ENCODE measurements at places on chromosomes 2 and 18.

GRCh38 chr18:50955253-50955652, 12.6 kb upstream of the ELAC1 start:
- no peak for DNase-seq

GRCh38 chr2:176421297-176422050, 152.2 kb downstream of the MTX2 start:
- no peak for DNase-seq

DNA sequence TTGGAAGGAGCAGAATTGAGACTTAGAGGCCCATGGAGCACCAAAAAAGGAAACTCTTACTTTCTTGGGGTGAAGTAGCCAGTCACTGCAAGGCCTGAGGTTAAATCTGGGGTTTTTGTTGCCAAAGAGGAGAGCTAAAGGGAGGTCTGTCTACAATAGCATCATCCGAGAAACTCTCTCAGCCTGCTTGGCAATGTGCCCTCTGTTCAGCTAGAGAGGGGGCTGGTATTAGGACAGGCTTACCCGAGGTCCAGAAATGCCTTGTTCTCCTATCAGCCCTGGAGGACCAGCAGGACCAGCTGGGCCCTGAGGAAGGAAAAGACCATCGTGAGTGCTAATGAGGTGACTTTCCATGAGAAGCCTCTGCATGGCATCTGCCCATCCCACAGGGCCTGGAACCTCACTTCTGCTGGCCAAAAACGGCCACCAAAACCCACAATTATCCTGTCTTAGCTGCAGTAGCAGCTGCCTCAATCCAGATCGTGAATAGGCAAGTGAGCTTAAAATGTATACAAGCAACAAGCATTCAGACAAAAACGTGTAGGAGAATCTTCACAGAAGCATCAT, 61.6 kb downstream of the COL6A3 start:
- DNase-seq, result no peak

DNA sequence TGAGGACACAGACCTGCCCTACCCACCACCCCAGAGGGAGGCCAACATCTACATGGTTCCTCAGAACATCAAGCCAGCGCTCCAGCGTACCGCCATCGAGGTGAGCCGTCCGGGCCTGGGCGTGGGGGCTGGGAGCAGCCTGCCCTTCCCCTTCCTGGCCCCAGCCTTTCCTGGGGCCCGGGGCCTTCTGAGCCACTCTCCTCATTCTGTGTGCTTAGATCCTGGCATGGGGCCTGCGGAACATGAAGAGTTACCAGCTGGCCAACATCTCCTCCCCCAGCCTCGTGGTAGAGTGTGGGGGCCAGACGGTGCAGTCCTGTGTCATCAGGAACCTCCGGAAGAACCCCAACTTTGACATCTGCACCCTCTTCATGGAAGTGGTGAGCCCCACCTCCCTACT, 157.9 kb downstream of the DYSF start:
- DNase-seq, result no peak

GRCh38 chr18:73717570-73717969, 430.1 kb downstream of the FBXO15 start:
- DNase-seq, result no peak

GRCh38 chr2:230714136-230714480, 1.5 kb downstream of the CAB39 start:
- no peak for DNase-seq

DNA sequence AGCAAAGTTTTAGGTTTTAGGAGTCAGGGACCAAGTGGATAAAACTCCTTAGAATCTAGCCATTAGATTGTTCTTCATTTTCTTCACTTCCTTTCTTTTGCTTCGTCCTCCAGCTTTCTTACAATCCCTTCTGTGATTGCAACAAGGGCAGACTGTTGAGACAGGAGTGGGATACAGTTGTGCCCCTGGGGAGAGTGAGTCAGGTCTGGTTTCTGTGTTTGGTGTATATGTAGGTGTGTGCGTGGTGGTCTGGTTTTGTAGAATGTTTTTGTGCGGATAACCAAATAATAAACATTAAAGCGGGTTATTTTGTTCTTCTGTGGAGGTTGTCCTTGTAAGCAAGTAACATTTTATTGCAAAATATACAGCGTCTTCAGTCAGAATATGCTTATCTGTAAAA, 7.3 kb downstream of the INSIG2 start:
- no peak for DNase-seq

- DNase-seq, result no peak
Observed at GRCh38 chr2:74593826-74594772, 39.6 kb downstream of the DOK1 start.

DNA sequence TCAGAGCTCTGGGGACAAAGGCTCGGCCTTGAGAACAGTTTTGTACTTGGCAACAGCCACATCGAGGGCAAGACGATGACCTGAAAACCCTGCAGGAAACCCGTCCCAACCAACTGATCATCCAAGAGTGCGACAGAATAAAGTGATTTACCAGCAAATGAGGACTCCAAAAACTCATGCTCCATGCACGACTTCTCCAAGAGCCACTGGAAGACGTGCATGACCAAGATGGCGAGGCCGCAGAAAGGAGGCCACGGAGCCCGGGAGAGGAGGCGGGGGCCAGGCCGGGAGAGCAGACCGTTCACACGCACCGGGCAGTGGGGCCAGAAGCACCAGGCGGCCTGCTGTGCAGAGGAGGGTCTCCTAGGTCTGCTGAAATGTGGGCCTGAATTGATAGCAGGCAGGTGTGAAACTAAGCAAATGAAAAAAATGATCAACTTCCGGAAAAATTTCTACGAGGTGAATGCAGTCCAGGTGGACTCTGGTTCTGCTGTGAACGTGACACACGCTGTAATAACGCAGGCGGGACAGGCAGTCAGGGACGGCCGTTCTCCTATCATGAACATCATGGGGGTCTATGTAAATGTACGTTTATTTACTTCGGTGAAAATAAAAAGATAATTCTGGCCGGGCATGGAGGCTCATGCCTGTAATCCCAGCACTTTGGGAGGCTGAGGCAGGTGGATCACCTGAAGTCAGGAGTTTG, 252.2 kb downstream of the HDAC4 start:
- DNase-seq, result no peak

DNA sequence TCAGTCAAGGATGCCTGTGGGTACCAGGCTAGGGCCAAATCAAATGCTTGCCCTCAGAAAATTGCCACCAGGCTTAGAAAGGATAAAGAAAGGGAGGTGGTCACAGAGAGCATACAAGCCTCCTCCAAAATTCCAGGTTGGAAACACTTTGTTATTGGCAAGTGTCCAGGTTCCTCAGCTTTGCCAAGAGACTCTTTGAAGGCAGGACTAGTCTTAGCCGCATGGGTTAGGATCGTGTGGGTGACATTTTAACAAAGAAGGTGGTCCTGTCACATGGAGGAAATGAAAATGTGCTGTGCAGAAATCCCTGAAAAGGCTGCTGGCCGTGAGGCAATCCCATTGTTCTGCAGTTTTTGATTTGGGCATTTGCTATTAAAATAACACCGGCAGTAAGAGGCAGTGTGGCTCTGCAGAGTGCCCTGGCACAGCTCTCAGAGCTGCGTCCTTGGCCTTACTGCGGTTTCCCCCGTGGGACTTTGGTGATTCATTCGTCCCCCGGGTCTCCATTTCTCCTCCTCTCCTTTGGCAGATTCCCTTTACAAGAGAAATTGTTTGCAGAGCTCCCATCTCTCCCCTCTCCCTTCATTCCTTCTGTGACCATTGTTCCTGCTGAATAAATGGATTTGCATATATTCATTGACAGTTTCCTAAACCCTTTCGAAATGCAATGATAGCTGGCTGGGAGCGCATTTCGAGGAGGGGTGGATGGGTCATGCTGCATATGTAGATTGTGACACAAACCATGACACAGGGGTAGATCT, 187.3 kb downstream of the VAPA start:
- DNase-seq, result no peak

- no peak for DNase-seq
Observed at GRCh38 chr2:170310876-170311502, 133.0 kb downstream of the MYO3B start.

DNA sequence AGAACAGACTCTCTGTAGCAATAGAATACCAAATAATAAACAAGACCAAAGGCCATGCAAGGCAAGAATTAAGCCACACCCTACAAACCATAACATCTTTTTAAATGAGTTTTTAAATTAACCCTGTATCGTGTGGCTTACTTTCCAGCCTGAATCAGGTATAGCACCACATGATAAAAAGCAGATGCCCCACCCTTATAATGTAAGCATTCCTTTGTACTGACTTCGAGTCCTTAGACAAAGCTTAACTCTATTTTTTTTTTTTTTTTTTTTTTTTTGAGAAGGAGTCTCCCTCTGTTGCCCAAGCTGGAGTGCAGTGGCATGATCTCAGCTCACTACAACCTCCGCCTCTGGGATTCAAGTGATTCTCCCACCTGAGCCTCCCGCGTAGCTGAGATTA, 1.7 kb upstream of the C2orf42 start:
- no peak for DNase-seq

GRCh38 chr2:169050476-169051240, 18.7 kb upstream of the DHRS9 start:
- no peak for DNase-seq

- DNase-seq, result no peak
Observed at GRCh38 chr18:31203096-31203793, 40.6 kb upstream of the DSC1 start.
